Suppressor macrophage treated with lipopolysaccharide for 1 hour (primary cell): ENCODE measurements at places on chromosomes 3 and 15.

DNA sequence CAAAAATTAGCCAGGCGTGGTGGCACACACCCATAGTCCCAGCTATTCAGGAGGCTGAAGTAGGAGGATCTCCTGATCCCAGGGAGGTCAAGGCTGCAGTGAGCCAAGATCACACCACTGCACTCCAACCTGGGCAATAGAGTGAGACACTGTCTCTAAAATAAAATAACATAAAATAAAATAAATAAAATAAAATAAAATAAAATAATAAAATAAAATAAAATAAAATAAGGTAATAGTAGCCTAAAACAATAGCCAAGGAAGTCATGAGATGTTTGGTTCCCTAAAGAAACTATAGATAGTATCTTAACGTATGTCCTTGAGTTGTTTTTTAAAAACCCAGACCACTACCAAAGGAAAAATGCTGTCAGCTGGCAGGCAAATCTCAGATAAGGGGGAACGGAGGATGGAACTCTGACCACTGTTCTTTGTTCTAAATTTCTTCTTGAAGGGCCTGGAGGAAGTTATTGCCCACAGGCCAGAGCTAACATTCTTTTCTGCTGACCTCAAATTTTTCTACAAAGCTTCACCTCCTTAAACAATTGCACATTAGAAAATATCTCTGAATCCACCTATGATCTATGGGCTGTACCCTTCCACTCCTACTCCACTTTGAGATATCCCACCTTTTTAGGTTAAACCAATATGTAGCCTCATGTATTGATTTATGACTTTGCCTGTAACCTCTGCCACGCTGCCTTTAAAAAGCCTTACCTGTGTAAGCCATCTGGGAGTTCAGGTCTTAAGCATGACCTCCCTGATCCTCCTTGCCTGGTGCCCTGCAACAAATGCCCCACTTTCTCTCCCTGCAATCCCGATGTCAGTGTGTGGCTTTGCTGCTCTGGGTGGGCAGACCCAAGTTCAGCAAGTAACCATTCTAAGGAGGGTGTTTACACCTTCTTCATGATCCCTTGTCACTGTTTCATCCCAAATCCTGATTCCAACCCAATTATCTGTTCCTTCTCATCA lies 126.2 kb upstream of the BHLHE40 start:
- no peak for DNase-seq

DNA sequence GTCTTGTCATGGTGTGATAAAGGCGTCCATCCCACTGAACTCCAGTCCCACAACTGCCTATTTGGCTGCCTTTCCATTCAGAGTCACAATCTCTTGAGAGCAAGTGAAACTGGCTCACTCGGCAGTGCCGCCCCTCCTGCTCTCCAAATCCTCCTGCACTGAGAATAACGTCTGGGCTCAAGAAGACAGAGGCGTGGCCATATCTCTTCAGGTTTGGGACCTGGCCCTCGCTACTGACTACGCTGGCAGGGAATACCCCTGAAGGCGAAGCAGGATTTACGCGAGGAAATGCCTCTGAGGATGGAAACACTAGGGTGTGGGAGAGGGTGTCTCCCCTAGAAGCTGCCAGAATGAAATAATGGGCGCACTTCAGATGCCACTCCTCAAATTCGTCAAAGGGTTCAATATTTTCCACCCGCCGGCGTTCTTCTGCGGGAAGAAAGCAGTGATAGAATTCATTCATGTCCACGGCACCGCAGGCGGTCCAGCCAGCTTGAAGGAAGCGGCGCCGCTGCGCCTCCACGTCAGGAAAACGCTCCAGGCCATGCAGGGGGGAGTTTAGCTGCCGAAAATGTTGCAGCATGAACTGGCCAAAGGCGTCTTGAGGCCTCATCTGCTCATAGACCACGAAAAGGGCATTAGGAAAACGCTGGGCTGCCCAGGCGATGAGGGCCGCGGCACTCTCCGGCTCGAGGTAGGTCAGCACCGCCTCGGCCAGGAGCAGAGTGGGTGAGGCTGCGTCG lies 985 bp downstream of the LCMT2 start:
- no peak for DNase-seq

- DNase-seq = peak; percentile 31
Measured at GRCh38 chr3:195079636-195080035, 191.3 kb downstream of the XXYLT1 start.

GRCh38 chr3:8891774-8892173 lies 71.5 kb downstream of the RAD18 start:
- DNase-seq = no peak

- DNase-seq = no peak
Measured at GRCh38 chr3:159806412-159806811, 182.2 kb upstream of the IL12A start.

- no peak for DNase-seq
Measured at GRCh38 chr3:124963755-124964154, 29.2 kb upstream of the MUC13 start.

- no peak for DNase-seq
Measured at GRCh38 chr15:78993931-78994530, 49.2 kb upstream of the CTSH start.

GRCh38 chr15:84840741-84841429 lies 23.7 kb downstream of the ALPK3 start:
- DNase-seq = peak; percentile 61

DNA sequence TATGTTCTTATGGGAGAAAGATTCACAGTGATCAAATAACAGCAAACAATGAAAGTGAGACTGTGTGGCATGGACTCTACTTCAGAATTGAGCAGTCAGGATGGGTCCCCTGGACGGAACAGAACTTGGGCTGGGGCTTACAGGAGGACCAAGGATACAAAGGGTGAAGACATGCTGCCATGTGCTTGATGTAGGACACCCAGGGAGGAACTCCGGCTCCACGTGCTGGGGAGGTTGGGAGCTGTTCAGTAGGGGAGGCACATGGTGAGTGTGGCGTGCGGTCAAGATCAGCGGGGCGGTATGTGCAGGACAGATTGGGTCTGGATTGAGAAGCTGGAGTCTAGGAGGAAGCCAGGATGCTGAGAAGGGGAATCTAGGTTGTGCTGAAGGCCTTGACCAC lies 32.6 kb downstream of the PPCDC start:
- DNase-seq = no peak
